T-helper 9 cell (primary cell): ENCODE measurements at places on chromosomes 1 and 21.

DNA sequence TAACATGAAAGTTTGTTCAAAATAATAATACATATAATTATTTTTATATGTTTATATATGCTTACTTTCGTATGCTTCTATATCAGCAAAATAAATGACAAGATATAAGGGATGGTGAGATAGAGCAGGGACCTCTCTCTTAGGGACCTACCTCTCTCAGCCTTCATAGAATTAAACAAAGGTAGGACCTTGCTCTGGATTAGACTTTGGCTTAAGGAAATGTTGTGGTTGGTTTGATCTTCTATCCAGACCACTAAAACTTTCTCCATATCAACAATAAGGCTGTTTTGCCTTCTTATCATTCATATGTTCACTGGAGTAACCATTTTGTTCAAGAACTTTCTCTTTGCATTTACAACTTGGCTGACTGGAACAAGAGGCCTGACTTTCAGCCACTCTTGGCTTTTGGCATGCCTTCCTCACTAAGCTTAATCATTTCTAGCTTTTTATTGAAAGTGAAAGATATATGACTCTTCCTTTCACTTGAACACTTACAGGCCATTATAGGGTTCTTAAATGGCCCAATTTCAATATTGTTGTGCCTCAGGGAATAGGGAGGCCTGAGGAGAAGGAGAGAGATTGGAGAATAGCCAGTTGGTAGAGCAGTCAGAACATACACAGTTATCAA lies 14.4 kb downstream of the FRRS1 start:
- DNase-seq = no peak

- no peak for DNase-seq
These were observed 165.9 kb downstream of the ACTL8 start for GRCh38 chr1:17920881-17921640.

DNA sequence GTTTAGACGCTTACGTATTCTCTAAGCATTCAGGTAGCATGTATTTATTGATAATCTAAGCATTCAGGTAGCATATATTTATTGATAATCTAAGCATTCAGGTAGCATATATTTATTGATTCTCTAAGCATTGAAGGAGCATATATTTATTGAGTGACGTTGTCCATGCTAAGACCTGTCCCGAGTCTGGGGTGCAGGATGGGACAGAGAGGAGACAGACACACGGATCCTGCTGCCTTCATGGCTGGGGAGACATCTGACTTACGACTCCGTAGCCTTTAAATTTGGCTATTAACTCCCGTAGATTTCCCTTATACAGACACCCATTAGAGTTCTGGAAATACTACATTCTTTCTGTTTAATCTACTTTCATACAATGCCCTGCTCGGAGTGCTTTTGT lies 982 bp downstream of the SCCPDH start:
- DNase-seq = no peak

DNA sequence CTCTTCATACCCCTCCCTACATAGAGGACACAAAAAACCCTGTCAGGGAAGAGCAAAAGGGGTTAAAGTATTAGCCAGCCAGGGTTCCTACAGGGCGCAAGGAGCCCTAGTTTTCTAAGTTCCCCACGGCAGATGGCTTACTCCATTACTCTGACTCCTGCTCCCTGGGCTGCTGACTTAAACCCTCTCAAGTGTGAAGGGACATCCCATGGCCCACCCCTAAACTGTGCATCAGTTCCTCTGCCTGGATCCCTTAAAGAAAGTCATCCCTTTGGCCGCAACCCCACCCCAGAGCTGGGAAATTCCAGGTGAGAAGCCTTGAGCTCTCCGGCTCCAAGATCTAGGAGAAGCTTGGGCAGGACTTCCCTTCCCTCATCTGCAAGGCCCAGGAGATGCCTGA lies 236.0 kb downstream of the TOMM20 start:
- no peak for DNase-seq

DNA sequence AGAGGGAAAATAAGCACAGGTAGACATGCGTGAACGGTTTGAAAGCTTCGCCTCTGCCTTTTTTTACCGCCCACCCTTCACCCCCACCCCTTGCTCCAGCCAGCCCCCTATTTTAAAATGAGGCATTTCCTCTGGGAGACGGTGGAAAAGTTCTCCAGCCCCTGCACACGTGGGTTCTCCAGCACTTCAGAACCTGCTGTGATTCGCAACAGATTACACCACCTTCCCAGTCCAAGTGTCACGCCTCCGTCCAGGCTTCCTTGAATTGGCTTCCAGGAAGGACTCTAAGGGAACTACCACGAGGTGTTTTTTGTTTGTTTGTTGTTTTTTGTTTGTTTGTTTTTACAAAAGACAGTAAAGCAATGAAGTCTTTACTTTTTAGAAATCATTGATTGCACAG lies 2.6 kb downstream of the LRRC7 start:
- no peak for DNase-seq

DNA sequence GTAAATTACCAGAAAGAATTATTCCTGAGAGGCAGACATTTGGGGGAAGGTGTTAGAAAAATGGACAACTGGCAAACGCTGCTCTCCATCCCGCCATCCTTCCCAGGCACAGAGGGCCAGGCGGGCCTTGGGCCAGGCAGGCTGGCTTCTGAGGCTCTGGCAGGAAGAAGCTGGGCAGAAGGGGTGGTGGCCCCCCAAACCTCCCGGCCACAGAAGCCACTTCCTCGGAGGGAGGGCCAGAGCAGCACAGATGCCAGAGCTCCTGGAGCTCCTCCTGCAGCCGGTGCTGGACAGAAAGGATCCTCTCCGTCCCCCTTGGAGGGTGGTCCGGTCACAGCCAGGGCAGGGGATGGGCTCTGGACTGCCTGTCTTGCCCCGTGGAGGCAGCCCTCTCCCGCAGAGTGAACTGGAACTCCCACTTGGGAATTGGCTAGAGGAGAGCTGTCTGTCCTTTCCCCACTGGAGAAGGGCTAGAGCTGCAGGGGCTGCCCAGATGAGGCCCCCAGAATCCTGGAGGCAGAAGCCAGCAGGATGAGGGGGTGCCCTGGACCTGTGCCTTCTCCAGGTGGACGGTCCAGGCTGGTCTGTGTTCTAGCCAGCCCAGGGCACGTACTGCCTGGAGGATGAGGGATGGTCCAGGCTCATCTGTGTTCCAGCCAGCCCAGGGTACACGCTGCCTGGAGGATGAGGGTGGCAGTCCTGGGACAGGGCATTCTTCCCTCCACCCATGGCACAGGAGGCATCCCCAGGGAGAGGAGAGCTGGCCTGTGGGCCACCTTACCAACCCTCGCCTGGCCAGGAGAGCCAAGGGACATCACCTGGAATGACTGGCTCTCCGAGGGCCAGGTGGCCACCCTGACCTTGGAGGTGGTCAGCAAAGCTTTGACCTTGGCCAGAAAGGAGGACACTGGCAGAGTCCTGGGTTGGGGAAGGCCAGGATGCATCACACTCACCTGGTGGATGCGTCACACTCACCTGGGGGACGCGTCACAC lies 47.4 kb upstream of the ACTRT2 start:
- no peak for DNase-seq

DNA sequence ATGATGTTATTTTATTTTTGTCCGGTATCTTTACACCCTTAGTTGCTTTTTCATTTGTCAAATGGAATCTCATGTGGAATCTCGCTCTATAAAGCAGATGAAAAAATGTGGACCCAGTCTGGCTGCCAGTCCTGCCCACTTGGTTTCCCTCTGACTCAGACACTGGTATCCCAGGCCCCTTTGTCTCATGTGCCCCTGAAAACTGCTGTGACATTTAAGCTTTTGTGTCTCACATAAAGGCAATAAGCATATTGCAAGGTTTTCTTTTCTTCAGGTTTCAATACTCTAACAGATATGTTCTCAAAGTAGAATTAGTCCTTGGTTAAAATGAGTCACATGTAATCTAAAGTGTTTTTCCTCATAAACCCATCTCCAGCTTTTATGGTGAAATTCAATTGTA lies 183.3 kb downstream of the ST6GALNAC3 start:
- no peak for DNase-seq

DNA sequence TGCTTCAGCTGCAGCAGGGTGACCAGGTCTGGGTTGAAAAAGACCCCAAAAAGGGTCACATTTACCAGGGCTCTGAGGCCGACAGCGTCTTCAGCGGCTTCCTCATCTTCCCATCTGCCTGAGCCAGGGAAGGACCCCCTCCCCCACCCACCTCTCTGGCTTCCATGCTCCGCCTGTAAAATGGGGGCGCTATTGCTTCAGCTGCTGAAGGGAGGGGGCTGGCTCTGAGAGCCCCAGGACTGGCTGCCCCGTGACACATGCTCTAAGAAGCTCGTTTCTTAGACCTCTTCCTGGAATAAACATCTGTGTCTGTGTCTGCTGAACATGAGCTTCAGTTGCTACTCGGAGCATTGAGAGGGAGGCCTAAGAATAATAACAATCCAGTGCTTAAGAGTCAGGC lies 2.9 kb downstream of the C1QA start:
- no peak for DNase-seq

- DNase-seq = no peak
These were observed 73.8 kb downstream of the NIBAN1 start for GRCh38 chr1:184900507-184900906.

DNA sequence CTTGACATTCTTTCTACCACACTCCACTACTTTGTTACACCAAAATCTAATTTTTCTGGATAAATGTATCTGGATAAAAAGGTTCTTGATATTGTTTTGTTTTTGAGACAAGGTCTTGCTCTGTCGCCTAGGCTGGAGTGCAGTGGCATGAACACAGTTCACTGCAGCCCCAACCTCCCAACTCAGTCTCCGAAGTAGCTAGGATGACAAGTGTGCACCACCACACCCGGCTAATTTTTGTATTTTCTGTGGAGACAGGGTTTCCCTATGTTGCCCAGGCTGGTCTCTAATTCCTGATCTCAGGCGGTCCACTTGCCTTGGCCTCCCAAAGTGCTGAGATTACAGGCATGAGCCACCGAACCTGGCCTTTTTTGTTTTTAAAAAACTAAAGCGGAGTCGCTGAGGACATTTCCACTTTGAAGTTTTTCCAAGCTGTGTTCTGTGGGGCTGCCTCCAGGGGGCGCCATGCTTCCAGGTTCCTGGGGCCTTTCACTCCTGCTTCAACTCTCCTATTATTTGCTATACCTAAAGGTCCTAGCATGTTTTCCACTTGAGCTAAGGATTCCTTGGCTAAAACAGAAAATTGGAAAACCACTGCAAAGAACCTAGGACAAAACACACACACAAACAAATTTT lies 14.1 kb upstream of the NCMAP start:
- no peak for DNase-seq

GRCh38 chr1:160399544-160400222 lies 681 bp upstream of the VANGL2 start:
- no peak for DNase-seq

- DNase-seq = peak; percentile 38
These were observed 42.8 kb downstream of the ACP6 start for GRCh38 chr1:147627435-147628110.

DNA sequence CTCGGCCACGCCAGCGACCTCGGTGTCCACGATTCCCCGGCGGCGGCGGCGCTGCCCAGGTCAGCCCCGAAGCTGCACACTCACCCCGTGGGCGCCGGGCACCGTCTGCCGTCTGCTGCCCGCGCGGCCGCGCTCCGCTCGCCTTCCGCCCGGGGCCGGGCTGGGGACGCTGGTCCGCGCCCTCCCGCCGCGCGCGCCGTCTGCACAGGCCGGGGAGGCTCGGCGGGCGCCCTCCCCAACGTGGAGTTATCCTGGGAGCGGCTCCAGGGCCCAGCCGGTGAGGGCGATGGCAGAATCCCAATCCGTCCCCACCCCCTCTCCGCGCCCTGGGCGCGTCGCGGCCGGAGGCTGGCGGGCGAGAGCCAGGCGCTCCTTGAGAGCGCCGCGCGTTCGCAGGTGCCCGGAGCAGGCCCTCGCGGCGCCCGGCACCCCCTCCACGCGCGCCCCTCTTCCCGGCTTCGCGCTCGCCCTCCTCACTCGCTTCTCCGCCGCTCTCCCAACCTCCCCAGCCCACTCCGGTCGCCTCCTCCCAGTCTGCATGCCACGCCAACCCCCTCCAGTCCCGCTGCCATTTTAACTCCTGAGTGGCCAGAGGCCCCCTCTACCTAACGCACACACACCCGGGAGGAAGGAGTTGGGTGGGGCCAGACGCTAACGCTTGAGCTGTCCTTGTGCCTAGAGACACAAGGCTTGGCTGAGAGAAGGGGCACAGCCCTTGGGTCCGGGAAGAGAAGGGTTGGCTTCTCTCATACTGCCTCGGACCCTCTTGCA lies at the start of gene LRRN2:
TSS of gene LRRN2 (minus strand) at position 503 of the 771 bp plus-strand sequence. CDS start 65,746 bp downstream, outside the sequence.
- no peak for DNase-seq

DNA sequence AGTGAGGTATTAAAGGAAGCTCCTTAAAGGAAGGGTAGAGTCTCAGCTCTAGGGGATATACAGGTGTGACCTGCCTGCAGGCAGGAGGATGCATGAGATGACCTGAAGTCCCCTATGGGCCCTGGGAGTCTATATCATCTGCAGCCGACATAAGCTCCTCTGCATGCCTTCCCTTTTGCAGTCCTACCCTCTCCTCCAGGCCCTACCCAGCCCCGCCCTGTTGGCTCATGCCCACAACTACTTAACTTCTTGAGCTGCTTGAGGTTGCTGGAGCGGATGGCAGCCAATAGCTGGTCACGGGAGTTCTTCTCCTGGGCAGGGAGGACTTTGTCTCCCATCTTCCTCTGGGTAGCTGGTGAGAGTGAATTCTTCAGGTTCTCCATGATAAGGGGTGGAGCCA lies 10.3 kb downstream of the SHISA4 start:
- no peak for DNase-seq

DNA sequence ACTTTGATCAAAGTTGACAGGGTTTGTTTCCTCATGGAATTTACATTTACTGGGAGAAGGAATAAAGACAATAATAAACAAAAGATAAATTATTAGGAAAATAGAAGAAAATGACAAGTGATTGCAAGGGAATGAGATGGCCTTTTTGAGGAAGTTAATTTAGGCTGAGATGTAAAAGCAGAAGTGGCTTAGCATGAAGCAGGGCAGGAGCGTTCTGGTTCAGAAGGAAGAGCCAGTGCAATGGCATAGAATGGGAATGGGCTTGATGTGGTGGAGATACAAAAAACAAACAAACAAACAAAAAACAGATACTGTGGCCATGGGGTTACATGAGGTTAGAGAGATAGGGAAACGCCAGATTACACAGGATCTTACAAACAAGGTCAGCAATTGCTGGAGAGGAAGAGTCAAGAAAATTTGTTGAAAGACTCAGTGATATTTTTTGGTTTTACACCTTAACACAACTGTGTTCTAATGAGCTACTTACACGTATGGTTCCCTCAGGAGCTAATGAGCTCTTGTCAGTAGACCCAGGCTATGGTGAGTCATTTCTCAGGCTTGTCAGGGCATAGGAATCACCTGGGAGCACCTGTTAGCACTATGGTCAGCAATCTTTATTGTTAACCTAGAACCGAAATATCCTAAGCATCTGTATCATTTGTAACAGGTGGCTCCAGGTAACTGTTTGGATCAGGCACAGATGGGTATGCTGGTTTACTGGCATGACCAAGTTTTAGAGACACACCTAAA lies 8.7 kb upstream of the CADM3 start:
- no peak for DNase-seq
